ENCODE measurements at places on chromosomes 12 and 14. TPM values are rescaled to one million over a fixed set of nuclear protein-coding genes. Genes with fewer than 3 reads are reported as not detected.

GRCh38 chr14:57970594-57970993, 104.7 kb upstream of the SLC35F4 start:
- DNase-seq = no peak

Gene INSM2
- total RNA-seq = not detected

DNA sequence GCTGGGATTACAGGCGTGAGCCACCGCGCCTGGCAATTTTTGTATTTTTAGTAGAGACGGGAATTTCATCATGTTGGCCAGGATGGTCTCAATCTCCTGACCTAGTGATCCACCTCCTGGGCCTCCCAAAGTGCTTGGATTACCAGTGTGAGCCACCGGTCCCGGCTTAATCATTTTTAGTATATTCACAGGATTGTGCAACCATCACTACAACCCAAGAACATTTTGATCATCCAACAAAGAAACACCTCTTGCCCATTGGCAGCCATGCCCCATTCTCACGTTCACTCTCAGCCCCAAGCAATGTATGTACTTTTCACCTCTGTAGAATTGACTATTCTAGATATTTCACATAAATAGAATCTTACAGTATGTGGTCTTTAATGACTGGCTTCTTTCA, 19.9 kb downstream of the SP1 start:
- DNase-seq = no peak

DNA sequence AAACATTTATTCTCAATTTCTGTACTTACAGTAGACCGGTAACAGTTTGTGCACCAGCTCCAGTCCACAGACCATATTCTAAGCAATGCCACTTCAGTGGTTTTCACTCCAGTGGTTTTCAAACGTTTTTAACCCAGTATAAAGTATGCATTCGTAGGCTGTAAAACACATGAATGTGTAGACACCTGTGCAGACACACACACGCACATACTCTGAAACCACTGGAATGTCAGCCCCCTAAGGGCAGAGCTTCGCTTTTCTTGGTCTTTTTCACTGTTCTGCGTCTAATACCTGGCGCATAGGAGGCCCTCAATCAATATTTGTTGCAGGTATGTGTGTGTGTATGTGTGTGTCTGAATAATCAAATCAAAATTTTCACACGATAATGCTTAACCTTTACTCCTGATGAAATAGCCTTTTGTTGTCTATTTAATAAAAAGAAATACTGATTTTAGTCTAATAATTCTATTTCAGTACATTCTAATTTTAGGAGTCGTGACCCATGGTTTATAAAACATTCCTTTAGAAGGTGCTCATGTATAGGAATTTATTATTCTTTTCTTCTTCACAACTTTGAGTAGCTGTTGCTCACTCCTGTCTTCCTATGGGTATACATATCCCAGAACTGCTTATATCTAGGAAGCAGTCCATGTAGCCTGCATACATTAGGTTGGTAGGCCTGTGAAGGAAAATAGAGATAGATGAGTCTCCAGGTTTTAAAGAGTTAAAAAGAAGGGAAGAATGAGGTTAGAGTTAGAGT, 73.6 kb upstream of the REP15 start:
- DNase-seq = no peak

Gene PPP1R36
- 6.2 TPM for total RNA-seq

DNA sequence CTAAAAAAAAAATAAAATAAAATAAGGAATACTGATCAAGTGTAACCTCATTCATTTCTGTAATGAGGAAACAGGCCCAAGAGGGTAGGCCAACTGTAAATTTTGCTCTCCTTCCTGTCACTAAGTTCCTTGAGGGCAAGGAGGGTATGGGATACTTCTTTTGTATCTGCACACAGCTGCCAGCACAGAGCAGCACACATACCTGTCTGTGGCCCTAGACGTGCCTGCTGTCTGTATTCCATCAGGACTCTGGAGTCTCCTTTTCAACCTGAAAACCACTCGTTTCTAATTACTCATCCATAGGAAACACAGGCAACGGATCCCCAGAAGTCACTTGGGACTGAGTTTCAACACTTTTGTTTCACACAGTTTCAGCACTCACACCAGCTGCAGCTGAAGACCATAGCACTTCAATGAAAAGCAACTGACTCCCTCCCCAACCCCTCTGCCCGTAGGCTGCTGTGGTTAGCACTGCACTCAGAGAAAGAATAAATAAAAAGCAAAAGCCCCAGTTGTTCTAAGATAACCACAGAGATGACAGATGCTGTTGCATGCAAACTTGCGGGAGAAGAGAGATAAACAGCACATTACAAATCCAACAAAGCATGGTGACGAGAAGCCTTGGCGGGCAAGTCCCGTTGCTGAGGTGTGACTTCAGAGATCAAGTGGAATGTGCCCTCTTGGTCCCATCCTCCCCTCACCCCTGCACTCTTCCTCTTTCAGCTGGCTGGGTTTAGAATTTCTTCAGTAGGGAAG, 24.9 kb downstream of the CRACR2A start:
- DNase-seq = no peak

DNA sequence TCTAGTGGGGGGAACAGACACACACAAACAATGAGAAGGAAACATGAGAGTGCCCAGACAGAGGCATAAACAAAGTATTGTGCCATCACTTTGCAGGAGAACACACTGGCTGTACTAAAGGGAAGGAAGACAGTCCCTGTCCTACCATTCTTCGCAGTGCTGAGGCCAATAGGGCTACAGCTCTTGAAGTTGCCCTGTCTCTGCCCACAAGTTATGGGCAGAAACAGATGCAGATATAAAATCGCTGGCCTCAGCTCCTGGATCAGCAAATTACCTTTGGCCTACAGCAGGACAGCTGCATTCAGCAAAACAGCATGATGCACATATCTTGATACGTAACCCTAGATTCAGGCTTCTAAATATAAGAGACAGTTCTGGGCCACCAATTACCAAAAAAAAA, 23.0 kb upstream of the PRKAB1 start:
- DNase-seq = no peak

DNA sequence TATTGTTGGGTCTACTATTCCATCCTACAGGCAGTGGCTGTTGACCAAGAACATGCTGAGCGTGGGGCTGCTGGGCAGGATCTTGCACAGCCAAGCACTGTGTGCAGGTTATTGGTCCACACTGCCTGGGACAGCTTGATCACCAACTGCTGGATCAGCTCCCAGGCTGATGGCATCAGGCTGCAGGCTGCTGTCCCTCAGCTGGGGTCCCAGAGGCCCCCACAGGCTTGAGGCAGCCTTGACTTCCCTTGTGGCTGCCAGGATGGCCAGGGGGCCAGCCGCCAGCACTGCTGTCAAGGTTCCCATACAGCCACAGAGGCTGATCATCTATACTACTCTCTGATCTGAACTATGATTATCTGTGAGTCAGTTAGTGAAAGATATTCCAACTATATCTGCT, 9.8 kb downstream of the OR2AP1 start:
- no peak for DNase-seq

Gene IL31
- not detected for total RNA-seq

GRCh38 chr12:124236625-124237031, 58.3 kb upstream of the RFLNA start:
- DNase-seq = no peak

- no peak for DNase-seq
These were observed 106.4 kb upstream of the MDM1 start for GRCh38 chr12:68438601-68439000.

Gene SERPINA9
- total RNA-seq = not detected

DNA sequence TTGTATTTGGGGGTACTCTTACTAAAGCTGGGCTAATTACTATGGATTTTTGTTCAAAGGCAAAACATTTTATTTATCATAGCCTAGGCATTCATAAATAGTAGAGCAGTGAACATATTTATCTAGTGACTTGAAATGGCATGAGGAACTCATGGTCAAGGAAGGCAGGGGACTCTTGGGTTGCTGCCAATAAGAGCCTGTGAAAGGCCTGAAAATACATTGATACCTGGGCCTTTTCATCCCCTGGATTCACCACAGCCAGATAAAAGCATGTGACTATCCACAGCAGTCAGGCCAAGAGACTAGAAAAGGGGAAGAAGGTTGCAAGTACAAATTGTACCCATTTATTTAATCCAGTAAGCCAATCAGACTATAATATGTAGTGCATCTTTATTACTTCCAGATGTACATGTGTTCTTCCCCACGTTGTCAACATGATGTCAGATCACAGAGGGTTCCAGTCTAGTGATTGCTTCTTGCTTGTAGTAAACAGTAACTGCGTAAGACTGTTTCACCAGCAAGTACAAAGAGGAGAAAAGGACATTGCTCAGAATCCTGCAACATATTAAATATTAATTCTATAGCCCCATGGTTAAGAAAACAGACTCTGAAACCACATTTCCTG, 409.7 kb downstream of the NOVA1 start:
- no peak for DNase-seq

- no peak for DNase-seq
These were observed 9.5 kb downstream of the CNTN1 start for GRCh38 chr12:40701756-40702155.

DNA sequence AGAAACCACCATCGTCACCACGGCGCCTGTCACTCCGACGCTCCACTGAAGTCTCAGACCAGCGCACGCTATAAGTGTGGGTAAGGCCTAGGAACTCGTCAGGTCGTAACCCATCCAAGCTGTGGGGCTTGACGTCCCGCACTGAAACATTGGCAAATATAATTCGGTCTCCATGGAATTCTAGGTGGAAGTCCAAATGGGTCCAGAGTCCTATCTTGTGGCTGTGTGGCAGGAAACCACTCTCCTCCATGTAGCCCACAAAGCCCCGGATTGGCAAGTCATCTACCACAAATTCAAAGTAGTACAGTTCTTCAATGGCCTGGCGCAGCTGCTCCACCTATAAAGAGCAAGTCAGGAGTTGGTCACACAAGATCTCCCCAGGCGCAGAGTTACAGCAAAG, 2.3 kb downstream of the TM9SF1 start:
- DNase-seq = no peak

- DNase-seq = no peak
These were observed 378.8 kb upstream of the SOX5 start for GRCh38 chr12:24328261-24328660.

- DNase-seq = no peak
These were observed 241.7 kb downstream of the ZFP36L1 start for GRCh38 chr14:68551045-68551683.

Gene AKAP3
- 0.37 TPM for total RNA-seq

Gene PPP1R12A
- total RNA-seq = 188 TPM

DNA sequence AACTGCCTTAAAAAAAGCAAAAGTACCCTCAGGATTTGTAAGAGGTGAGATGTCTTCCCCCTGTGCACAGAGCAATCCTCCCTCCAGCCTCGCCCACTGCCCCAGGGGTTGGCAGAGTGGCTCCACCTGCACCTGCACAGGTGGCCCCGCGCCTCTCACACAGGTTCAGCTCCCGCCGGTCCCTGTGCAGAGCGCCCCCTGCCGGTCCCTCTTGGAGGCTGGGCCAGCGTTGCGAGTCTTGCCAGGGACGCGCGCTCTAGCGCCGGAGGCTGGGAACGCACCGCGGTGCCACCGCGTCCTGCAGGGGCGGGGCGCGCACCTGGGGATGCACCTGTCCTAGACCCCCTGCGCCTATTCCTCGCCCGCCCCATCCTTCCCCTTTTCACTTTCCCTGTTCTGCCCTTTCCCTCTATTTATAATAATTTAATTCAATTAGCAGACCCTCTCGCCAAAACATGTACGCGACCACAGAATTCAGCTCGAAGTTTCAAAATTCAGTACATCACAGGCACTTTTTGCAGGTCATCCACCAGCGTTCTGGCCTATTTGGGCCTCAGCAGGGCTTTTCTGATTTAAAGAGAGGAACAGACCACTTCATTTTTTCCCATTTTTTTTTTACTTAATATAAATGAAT, 618.6 kb downstream of the AACS start:
- DNase-seq = peak; percentile 70

DNA sequence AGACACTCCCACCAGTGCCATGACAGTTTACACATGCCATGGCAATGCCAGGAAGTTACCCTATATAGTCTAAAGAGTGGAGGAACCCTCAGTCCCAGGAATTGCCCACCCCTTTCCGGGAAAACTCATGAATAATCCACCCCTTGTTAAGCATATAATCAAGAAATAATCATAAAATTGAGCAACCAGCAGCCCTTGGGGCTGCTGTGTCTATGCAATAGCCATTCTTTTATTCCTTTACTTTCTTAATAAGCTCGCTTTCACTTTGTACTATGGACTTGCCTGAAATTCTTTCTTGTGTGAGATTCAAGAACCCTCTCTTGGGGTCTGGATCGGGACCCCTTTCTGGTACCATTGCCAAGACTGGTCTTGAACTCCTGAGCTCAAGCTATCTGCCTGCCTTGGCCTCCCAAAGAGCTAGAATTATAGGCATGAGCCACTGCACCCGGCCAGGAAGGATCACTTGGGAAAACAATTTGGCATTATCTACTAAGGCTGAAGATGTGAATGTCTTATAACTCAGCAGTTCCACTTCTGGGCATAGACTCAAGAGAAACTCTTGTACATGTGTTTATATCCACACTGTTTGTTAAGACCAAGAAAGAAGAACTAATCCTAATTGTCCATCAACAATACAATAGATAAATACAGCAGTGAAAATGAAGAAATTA, 35.9 kb upstream of the CEP83 start:
- no peak for DNase-seq

DNA sequence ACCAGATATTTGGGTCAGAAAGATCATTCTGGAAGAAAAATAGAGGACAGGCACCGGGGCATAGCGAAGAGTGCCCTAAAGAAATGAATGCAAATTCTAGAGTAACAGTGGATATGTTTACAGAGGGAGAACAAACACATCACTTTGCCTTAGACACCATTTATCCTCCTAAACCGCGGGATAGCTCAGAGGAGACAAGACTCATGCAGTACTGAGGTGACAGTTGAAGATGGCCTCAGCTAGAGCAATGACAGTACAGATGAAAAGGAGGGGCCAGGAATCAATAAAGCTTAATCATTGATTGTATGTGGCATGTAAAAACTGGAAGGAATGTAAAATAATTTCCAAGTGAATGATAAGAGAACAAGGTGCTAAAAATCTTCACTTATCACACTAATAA, 10.5 kb upstream of the PPP1R12A start:
- DNase-seq = no peak

DNA sequence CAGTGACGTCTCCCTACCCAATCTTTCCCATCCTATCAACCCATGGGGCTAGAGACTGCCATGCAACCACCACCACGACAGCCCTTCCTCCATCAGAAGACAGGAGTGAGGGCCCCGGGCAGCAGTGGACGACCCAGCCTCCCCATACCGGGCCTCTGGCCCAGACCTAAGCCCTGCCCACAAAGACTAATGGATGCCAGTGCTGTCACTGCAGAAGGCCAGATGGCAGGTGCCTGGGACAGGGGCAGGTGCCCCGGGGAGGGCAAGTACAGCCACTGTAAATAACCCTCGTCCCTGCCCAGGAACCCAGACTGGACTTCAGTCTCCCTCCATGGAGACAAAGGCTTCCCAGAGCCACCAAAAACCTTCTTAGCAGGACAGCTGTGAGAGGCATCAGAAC, 20.3 kb upstream of the HSPB8 start:
- DNase-seq = no peak

All from stomach (tissue), 19 donors.